Stimulated activated CD4-positive, alpha-beta T cell treated with anti-CD3 and anti-CD28 coated beads, Interleukin-15, amount 100 ng/mL, for 24 hours (primary cell): ENCODE measurements at places on chromosomes 6 and 20.

DNA sequence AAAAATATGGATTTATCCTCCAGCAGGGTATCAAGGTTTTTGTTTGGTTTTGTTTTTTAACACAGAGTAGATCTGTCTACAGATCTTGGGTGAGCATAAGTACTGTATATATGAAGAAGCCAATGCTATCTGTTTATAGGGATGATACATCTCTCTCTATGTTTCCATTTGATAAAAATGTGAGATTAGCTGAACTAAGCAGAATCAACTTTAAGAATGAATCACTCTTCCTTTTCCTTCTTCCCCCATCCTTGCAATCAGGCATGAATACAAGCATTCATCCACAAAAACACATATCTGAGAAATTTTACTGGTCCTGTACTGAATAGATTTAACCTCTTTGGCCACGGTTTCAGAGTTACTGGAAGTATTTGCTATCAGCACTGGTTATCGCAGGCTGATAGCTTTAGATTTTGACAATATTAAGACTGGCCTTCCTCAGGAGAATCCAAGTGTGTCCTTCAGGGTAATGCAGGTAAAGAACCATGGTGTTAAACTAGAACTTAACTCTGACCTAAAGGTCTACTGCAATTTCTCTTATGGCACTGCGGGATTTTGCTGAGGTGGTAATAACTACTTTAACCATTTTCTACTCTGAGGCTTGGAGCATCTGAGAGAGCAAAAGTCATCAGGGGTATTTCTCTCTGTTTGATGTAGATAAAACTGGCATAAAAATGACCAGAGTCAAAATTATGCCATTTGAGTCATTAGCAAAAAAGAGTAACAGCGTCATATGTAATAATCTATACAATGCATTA lies 1.5 kb downstream of the SNAP25 start:
- DNase-seq: no peak

DNA sequence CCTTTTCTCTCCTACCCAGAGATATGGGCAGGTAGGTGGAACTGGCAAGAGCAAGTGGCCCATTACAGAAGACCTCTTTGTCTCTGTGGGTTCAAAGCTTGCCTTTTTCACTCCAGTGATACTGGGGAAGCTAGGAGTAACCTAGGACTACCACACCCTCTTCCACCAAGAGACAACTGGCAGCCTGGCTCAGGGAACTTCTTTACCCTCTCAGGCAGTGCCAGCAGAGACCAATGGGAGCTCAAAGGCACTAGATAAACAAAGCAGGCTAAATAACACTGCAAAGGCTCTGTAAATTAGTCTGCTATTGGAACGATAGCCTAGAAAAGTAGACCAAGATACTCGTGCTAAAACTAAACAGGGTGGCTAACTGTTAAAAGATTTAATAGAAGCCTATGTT lies 32.1 kb downstream of the ATRN start:
- DNase-seq: no peak

DNA sequence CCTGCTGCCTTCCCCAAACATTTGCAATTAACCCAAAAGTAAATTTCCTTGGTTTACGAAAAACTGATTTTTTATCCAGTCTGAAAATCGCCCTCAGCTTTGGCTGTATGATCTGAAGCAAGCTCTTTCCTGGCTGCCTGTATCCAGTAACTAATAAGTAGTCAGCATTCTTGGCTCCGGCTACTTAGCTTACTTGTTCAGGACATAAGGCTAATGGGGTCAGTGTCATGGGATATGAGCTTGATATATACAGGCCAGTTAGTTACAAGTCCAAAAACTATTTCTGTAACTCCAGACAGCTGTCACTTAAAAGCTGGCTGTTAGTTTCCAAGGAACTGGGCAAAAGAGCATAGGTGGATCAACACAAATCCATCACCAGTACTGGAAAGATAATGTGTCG lies 56.2 kb downstream of the KHDC1L start:
- no peak for DNase-seq

GRCh38 chr6:137794516-137795201 lies 72.4 kb upstream of the TNFAIP3 start:
- DNase-seq: no peak

- no peak for DNase-seq
These were observed 301.1 kb downstream of the FOXC1 start for GRCh38 chr6:1910621-1911407.

- no peak for DNase-seq
These were observed 324.2 kb upstream of the MAN1A1 start for GRCh38 chr6:119673741-119674140.

DNA sequence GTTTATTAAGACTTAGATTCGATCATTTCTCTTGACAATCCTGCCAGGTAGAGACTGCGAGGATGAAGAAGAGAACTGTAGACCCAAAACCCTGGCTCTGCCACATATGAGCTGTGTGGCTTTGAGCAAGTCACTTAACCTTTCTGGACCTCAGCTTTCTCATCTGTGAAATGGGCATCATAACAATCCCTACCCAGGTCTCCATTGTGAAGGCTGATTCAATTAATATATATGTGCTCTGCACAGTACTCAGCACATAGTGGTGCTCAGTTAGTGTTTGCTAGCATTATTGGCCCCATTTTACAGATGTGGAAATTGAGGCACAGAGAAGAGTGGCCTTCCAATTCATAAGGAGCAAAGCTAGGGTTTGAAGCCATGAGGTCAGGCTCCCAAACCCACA lies 7.9 kb downstream of the XKR7 start:
- DNase-seq: no peak

DNA sequence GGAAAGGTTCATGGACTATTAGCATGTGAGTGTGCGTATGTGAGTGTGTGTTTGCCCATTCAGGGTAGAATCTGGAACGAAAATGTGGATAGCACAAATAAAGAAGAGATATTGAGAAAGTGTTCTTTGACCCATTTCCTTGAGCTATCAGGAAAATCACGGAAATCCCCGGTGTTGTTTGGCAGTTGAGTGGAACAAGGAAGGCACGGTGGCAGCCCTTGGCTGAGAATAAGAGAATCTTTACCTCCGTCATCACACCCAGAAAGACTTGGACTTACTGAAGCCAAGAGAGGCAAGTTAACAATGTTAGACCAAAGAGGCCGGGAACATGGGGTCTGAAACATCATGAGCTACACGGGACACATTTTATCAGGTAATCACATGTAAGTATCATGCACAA lies 588.9 kb upstream of the BTBD3 start:
- DNase-seq: no peak

- no peak for DNase-seq
These were observed 6.2 kb upstream of the LMBRD1 start for GRCh38 chr6:69802995-69803394.

DNA sequence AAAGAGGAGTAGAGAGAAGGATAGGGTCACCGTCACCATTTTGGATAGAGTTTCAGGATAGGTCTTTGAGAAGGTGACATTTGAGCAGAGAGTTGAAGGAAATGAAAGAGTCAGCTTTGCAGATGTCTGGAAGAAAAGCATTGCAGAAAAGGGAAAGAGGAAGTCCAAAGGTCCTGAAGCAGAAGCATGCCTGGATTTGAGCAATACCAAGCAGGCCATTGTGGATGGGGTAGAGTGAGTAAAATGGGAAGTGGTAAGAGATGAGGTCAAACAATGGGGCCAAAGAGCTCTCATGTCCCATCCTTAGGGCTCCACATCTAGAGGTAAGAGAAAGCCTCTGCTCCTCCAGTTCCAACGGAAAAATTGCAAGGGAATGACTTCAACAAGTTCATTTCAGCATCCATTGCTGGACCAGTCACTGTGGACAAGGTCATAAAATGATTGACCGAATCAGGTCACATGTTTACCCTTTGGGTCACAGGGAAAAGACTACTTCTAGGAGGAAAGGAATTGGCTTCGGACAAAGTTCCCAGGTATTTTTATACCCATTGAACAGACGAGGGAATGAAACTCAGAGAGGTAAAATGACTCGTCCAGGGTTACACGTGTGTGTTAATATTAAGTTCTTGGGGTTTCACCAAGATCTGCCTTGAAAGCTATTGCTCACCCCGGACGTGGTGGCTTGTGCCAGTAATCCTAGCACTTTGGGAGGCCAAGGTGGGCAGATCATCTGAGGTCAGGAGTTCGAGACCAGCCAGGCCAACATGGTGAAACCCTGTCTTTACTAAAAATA lies 6.6 kb upstream of the SAMHD1 start:
- DNase-seq: no peak

DNA sequence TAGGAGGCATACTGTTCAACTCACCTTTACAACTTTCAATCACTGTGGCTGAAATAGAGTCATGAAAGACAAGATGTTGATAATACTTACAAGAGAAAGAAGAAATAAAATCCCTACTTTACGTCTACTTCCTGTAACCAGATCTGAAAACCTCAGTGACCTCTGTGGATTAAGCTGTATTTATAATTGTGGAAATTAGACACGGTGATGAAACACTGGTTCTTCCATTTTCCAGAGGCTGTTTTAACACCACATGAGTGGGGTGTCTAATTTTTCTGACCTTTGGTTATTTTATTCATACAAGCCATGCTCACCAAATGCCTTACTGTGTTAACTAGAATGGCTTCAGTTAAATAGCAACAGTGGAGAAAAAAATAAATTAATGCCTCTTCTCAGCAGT lies 58.5 kb upstream of the HIVEP1 start:
- no peak for DNase-seq

GRCh38 chr6:91743756-91744155 lies 1156.9 kb upstream of the MAP3K7 start:
- DNase-seq: no peak

DNA sequence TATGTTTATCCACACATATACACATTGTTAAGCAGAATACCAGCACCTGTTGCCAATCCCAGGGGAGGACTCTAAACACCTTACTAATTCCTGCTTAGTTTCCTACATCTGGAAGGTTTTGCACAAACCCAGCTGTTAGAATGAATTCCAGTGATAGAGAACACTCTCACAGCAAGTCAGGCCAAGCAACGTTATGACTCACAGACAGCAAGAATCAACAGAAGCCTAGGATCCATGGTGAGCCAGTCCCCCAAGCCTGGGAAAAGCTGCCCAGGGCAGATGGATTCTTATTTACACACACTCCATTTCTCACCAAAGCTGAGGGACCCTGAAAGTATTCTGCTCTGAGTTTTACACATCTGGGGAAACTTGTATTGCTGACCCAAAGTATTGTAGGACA lies 291.7 kb downstream of the SLC35F1 start:
- no peak for DNase-seq

- DNase-seq: peak; percentile 77
These were observed 103.0 kb downstream of the EDN3 start for GRCh38 chr20:59403261-59403961.

DNA sequence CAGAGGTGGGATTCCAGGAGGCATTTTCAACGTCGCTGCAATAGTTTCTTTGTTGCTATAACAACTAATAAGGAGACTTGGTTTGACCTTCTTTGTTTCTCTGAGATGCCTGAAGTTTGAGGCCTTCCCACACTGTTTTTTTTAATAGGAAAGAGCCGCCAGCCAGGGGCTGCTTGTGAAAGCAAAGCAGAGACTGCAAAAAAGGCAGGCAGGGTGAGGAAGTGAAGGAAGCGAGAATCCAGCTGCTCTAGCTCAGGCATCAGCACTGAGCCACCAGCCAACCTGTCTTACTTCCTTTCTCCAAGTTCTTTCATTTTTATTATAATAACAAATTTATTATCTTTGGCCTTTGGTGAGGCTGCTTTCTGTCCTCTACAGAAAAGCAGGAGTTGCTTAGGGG lies 179.1 kb downstream of the DOK5 start:
- DNase-seq: no peak

GRCh38 chr6:36064770-36065396 lies 37.3 kb downstream of the MAPK14 start:
- DNase-seq: no peak

DNA sequence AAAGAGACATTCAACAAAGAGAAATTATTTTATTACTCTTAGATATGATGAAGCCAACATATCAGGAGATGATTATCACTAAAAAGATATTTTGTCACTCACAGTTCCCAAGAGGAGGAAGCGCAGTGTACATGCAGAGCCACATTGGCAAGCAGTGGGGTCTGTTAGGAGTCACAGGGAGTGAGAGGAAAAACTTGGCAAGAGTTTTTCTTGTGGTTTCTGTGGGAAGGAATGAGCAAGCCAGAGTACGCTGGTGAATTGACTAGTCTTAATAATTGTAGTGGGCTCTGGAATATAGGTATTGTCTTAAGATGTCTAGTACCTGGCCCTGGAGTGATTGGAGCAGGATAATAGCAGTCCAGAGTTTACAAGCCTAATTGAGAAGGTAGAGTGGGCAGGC lies 1095.2 kb downstream of the GRIK2 start:
- no peak for DNase-seq

DNA sequence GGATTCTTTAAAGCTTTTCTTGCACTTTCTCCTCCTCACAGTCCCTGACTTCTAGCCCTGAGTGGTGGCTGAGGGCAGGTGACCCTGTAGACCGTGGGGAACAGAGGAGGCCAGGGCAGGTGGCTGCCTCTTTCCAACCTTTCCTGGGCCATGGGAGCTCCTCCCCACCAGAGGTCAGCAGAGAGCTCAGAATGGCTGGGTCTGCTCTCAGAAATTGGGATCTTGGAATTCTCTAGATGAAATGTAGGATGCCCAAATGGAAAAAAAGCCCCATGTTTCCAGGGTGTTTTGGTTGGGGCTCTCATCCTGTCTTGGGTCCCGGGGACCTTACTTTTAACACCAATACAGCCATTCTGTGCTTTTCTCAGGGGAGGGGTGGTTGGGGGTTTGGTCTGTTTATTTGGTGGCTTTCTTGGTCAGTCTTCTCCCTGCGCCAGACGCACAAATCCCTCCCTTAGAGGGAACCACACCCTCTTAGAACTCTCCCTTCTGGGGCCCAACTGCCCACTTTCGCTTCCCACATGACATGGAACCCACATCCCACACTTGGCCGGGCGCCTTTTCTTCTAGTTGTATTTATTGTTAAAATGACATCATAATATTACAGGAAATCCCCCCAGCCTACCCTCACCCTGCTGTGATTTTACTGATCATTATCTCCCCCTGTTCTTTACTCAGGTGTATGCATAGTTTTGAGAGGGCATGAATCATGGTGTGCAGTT lies 17.9 kb downstream of the GNAS start:
- DNase-seq: peak; percentile 70

DNA sequence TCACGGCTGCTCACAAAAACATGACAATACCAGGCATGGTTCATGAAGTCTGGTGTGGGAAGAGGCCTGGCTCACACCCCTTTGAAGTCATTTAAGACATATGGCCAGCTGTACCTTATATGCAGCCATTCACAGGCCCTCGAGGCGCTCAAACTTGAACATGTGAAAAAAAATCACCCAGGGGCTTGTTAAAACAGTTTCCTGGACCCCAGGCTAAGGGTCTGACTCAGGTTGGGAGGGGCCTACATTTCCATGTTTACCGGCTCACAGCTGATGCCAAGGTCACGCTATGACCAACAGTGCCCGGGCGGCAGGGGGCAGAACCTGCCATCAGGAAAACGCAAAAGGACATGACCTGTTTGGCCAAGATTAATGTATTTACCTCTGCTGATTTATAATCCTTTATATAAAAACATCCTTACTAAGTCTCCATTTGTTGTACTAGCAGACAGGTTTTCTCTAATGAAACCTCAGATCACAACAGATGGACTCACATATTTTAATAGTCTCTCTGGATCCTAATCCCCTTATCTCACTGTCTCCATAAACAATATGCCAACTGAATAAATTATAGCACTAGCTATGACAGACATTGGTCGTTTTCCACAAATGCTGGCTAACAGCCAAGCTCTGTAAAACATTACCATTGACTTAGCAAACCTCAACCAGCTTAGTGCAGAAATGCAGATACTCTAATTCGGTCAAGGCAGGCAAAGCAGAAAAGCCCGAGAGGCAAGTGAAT lies 19.9 kb downstream of the EZR start:
- DNase-seq: no peak

GRCh38 chr6:101058296-101058695 lies 177.2 kb upstream of the ASCC3 start:
- no peak for DNase-seq
